AG04449 (cell line): ENCODE measurements at places on chromosomes 3 and 15.

DNA sequence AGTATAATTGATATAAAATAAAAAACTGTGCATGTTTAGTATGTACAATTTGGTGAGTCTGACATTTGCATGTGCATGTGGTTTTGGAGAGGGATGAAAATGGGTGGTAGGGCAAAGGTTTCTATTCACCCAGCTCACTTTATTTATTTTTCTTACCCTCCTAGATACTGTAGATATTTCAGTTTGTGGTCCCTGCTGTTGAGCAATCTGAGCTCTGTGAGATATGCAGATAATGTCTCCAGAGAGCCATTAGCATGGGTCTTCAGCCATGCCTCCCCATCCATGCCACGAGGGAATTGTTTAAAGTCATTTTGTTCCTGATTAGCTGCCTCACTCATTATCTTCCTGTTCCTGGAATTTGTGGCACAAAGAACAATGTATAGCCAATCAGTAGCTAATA, 44.4 kb upstream of the B3GALNT1 start:
- no peak for DNase-seq

DNA sequence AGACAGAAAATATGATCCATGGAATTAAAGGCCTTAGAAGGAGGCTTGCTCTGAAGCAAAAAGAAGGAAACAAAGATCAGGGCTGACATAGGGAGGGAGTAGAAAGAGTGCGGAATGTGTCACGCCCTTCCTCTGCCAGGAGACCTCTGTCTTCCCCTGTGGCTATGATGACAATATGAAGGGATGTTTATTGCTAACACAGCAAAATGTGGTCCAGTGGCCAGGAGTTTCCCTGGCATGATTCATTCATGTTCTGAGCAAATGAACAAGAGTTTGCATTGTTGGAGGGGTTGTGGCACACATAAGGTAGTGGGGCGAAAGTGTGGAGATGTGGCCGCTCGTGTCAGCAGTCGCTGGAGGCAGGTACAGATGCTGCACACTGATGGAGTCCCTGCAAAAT, 169.4 kb downstream of the SHQ1 start:
- no peak for DNase-seq

DNA sequence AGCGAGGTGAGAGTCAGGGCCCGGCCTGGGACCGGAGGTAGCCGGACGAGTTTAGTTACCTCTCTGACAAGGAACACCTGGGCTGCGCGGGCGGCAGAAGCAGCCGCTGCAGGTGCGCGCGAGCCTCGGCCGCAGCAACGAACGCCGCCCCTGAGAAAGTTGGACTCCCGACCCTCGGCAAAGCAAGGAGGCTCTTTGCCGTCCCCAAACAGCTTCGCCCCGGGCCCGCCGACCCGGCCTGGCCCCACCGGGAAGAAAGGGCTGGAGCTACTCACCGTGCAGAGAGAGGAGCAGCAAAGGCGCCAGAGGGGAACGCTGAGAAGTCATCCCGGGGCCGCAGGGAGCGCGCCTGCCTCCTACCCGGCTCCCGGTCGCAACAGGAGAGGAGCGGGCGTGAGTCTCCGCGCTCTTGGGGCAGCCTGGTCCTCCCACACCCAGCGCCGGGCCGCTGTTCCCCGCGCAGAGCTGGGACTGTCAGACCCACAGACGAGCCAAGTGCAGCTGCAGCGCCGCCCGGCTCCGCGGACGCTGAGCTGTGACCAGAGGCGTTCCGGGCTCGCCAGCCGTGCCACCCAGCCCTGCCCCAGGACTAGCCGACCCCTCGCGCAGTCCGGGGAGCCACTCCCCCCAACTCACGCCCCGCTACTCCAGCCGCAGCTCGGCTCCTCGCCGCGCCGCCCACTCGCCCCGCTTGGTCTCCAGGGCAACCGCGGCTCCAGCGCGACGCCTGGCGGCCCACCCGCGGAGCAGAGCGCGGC, at the start of gene IGSF11:
Gene IGSF11, minus strand, starts transcription at position 591 of the 758 bp plus-strand sequence. Its CDS starts 264 bp downstream, at position 327.
- no peak for DNase-seq

DNA sequence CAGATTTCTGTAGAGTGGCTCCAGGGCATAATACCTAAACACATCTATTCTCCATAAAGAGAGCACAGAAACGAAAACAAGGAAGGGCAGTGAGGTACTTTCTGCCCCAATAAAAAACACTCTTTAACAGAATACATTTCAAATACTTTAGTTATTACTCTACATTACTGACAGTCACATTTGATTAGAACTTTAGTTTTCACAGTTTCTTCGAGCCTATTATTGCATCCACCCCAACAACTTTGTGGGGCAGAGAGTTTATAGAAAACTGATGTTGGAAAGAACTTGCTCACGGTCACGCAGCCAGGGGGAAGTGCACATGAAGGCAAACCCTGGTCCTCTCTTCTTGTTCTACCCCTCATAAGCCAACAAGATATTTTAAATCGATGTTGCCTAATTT, 9.0 kb downstream of the VPS39 start:
- DNase-seq = no peak

GRCh38 chr3:158381262-158381868, 189.6 kb upstream of the MLF1 start:
- DNase-seq = no peak

DNA sequence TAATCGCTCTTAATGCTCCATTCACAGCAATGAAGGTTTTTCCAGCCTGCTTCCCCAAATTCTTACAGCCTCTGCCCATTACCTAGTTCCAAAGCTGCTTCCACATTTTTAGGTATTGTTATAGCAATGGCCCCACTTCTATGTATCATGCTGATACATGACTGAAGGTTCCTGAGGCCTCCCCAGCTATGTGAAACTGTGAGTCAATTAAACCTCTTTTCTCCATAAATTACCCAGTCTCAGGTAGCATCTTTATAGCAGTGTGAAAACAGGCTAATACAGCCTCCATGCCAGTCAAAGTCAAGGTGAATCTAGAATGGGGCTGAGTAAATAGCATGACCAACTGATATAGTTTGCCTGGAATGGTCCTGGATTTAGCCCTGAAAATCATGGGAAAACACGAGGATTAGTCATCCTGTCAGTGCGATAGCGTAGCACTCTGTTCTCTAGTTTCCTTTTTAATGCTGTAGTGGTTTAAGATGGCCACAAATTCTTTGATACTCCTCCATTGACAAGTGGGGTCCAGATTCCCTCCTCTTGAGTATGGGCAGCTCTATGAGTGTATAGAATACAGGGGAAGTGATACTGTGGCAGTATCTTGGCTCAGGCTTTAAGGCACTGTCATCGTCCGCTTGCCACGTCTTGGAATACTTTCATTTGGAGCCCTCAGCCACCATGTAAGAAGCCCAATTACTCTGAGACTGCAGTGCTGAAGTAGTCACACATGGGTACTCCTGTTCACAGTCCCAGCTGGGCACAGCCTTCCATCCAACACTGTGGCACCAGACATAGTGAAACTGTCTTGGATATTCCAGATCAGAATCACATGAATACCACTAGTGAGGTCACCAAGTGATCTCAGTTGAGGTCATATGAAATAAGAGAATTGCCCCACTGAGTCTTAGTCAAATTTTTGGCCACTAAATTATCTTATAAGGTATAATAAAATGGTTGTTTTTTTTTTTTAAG, 94.0 kb upstream of the PLCL2 start:
- no peak for DNase-seq

- no peak for DNase-seq
Measured at GRCh38 chr3:77837456-77838025, 797.6 kb downstream of the ROBO2 start.

- DNase-seq = no peak
Measured at GRCh38 chr15:53397041-53397616, 362.3 kb downstream of the WDR72 start.

DNA sequence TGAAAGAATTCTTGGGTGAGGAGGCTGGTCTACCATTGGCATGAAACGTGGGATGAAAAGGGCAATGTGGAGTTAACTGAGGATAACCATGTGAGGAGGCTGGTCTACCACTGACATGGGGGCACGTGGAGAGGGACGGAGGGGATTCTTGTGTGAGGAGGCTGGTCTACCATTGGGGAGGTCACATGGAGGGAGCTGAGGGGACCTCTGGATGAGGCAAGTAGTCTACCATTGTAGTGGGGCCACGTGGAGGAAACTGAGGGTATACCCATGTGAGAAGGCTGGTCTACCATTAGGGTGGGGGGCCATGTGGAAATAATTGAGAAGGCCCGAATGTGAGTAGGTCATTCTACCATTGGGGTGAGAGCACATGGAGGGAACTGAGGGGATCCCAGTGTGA, 154.1 kb downstream of the FBLN2 start:
- DNase-seq = no peak

- no peak for DNase-seq
Measured at GRCh38 chr3:75035146-75035545, 420.7 kb upstream of the CNTN3 start.

DNA sequence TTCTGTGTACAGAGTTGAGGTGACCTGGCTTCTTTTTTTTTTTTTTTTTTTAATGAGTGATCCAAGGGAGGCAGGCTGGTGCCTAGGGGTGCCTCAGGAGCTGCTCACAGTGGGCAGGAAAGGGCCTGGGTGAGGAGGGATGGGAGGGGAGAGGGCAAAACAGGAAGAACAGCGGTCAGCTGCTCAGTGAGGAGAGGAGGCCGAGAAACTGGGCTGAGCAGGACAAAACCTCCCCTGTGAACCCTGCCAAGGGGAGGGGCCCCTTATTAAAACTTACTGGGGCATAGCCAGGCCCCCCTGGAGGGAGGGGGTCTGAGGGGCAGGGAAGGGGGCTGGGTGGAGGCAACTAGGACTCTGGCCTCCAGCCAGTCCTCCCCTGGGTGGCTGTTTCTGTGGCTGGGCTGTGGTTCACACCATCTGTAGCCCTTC, 3.5 kb downstream of the PLEKHO2 start:
- DNase-seq = no peak

GRCh38 chr3:154898443-154898842, 181.7 kb upstream of the MME start:
- no peak for DNase-seq

DNA sequence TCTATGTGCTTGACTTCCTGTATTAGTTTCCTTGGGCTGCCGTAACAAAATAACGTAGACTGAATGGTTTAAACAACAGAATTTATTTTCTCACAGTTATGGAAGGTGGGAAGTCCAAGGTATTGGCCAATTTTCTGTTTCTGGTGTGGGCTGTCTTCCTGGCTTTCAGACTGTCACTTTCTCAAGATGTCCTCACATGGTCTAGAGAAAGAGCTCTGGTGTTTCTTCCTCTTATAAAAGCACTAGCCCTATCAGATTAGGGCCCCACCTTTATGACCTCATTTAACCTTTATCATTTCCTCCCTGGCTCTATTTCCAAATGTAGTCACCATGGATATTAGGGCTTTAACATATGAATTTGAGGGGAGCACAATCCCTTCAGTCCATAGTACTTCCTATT, 54.6 kb downstream of the SPRED1 start:
- no peak for DNase-seq

DNA sequence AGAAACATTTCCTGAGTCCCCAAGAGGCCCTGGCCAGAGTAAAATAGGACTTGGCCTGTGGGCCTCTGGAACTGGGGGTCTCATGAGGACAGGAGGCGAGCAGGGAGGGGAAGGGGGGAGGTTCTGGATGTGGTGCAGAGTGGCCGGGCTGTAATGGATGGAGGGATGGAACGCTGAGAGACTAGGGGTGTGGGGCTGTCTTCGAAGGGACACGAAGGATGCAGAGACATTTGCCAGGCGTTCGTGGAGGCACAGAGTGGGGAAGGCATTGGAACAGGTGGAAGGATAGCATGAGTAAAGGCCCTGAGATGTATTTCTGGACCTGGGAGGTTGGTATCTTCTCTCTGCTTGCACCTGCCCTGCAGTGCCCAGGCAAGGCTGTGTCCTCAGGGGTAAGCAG, 2.1 kb upstream of the LCTL start:
- DNase-seq = no peak

- DNase-seq = no peak
Measured at GRCh38 chr3:39124876-39125840, 17.7 kb downstream of the TTC21A start.

DNA sequence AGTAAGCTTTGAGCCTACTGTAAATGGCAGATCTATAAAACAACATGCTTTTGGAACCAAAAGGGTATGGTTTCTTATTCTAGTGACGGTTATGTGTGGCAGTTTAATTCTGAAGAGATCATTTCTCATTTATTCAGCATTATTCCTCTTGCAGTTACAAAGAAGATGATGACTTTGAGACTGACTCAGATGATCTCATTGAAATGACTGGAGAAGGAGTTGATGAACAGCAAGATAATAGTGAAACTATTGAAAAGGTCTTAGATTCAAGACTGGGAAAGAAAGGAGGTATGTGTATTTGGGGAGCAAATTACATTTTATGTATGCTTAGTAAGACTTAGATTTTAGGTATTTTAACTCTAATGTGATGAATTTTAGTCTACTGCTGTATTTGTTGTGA, 41.5 kb downstream of the CHD2 start:
- DNase-seq = no peak

GRCh38 chr15:74050556-74051234, 31.7 kb downstream of the GOLGA6A start:
- no peak for DNase-seq

DNA sequence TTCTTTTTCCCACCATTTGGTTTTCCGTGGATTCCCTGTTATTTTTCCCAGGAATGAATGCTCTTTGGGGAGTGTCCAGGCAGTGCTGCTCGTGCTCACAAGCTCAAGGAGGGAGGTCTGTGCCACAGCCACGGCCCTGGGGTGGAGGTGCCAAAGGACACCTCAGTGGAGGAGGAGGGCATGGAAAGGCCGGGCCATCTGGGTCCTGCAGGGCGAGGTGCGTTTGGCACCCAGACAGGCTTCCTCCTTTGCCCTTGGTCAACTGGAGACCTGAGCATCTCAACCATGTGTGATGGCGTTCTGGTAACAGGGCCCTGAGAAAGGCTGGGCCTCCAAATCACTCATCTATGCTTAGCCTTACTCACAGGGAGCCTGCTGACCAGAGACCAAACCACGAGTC, 25.4 kb downstream of the KY start:
- DNase-seq = no peak

GRCh38 chr15:40372981-40373380, 9.5 kb upstream of the KNSTRN start:
- DNase-seq = no peak

- DNase-seq = no peak
Measured at GRCh38 chr15:82709081-82709420, 624 bp downstream of the AP3B2 start.

GRCh38 chr15:35496585-35496984, 49.4 kb downstream of the DPH6 start:
- no peak for DNase-seq

- DNase-seq = no peak
Measured at GRCh38 chr3:87173776-87174175, 53.3 kb upstream of the CHMP2B start.

DNA sequence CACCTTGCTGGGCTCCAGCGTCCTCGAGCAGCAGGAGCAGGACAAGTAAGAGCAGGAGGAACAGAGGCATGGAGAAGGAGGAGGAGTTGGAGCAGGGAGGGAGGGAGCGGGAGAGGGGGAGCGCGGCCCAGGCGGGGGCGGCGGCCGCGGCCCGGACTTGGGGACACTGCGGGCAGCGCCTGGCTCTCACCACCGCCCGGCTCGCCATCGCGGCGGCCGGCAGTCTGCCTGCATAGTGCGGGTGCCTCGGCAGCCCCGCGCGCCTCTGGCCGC, 440 bp downstream of the DCBLD2 start:
- no peak for DNase-seq

DNA sequence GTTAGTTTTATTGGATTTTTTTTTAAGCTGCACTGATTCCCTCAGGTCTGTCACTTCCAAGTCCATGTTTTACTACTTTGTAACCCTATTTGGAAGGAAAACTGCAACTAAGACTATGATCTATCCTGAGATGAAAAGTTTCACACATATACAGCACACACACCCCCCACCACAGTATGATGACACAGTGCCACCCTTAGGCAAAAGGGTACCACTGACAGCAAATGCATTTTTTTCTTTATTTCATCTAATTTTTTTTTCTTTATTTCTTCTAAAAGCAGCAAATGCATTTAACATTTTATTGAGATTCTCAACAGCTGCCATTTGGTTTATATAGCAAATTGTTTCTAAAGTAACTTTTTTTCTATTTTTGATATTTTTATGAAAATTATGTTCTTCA, 21.2 kb downstream of the NGRN start:
- DNase-seq = no peak
